ENCODE measurements at places on chromosomes 3 and 15.

DNA sequence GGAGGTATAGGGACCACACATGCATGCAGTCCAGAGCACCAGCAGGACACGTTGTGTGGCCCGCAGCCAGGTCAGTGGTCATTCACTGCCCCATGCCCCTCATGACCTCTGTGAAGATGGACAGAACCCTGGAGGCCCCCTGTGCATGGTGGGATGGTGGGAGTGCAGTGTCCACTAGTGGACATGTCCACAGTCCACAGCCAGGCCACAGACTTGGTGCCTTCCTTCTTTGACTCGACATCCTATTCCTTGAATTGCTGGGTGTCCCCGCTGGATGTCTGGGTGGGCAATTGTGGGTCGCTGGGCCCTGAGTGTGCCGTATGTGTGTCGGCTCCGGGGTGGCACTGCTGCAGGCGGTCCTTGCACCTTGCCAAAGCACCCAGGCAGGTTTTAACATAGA, 35.7 kb downstream of the KLF15 start:
- no peak for DNase-seq

- DNase-seq = no peak
These were observed 7.3 kb downstream of the CCDC14 start for GRCh38 chr3:123953735-123954134.

DNA sequence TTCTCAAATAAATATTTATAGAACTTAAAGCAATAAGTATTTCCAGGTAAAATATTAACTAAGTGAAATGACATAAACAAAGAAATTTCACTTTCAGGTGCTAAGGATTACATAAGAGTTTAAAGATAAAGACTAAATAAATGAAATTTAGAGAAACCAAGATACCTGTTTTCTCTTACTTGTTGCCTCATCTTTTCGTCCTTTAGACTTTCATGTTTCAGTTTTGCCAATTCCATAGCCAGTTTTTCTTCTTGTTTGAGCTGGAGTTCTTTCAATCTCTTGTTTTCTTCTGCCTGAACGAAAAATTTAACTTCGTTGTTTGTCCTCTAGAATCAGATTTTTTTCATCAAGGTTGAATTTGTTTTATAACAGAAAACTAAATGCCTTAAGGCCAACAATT, 8.7 kb downstream of the MNS1 start:
- DNase-seq = no peak

DNA sequence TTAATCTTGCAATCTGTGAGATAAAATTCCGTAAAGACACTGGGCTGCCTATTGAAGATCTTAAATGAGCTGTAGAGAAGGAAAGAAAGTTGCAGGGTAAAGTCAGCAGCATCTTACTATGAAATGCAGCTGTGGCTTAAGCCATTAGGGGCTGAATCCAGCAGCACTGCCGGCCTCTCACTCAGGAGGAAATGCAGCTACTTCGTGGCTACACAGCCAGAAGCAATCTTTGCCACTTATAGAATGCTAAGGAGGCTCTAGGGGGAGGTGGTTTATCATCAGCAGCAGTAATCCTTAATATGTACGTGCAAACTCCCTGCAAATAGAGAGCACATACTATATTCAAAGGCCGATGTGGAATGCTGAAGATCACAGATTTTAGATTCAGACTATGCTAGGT, 19.1 kb upstream of the MCTP2 start:
- DNase-seq = no peak

GRCh38 chr3:113153499-113154107, 57.8 kb upstream of the BOC start:
- peak; percentile 67 for DNase-seq

DNA sequence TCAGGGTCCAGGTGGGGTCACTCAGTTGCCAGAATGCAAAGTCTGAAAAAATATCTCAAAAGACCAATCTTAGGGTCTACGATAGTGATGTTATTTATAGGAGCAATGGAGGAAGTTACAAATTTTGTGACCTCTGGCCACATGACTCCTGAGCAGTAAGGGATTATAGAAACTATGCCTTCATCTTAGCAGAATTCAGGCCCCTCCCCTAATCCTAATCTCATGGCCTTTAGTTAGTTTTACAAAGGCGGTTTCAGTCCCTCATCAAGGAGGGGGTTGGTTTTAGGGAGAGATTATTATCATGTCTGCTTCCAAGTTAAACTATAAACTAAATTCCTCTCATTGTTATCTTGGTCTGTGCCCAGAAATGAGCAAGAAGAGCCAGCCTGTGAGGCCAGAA, 5.9 kb upstream of the DCP1A start:
- no peak for DNase-seq

DNA sequence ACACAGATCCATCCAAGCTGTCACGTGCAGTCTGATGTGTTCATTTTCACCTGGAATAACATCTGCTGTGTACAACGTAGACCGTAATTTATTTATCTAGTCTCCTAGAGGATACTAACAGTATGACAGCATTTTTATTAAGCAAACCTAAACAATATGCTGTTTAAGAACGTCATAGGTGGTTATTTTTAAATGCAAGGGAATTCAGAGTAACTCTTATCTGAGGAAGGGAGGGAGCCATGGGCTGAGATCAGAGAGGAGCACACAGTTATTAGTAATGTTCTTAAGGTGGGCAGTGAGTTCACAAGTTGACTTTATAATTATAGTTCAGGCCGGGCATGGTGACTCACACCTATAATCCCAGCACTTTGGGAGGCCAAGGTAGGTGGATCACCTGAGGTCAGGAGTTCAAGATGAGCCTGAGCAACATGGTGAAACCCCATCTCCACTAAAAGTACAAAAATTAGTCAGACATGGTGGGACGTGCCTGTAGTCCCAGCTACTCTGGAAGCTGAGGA, 193.6 kb downstream of the UACA start:
- DNase-seq = peak; percentile 47

- DNase-seq = no peak
These were observed 136.9 kb downstream of the HCN4 start for GRCh38 chr15:73231661-73232419.

DNA sequence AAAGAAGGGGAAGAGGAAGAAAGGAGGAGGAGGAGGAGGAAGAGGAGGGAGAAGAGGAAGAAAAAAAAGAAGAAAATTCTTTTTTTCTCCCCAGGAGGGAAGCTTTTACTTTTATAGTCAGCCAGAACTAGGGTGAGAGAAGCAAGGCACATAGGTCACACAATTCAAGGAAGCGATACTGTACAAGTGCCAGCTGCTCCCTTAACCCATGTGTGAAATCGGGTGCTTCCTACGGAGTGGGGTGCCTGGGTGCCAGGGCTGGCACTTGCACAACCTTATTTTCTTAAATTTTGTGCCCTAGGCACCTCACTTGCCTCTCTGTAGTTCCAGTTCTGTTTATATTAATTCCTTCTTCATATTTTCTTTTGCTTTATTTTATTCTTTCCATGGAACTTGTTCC, 150.4 kb downstream of the LIPC start:
- DNase-seq = no peak

- no peak for DNase-seq
These were observed 163.3 kb upstream of the THBS1 start for GRCh38 chr15:39417366-39418134.

- DNase-seq = peak; percentile 83
These were observed 3.9 kb upstream of the FSIP1 start for GRCh38 chr15:39786447-39787056.

DNA sequence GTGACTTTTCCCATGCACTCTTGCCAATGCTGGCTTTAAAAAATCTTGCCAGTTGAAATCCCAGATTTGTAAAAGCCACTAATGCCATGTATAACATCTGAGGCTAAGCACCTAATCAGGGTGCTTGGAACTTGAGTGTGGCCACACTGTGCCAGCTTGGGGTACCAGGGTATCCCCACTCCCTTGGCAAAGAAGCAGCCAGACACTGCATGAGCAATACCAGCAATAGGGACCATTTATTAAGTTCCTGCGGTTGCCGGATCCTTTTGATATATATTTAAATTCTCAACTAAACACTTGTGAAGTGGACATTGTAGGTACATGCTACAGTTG, 2.2 kb upstream of the RHCG start:
- no peak for DNase-seq

- DNase-seq = no peak
These were observed 18.1 kb downstream of the SNTN start for GRCh38 chr3:63670544-63670943.

DNA sequence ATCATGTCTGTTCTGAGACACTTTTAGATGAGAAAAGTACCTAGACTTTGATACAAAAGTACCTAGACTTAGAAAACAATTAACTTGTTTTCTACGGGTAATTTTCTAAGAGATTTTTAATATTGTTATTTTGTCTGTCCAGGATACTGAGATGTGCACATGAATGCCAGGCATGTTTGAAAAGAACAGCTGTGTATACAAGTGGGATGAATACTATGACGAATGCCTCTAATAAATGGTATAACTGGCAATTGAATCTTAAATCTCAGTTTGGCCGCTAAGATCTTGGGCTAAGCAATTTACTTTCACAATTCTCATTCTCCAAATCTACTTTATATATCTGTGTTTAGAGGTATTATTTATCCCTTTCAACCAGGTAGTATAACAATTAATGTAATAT, 207.4 kb downstream of the CBLB start:
- no peak for DNase-seq

- no peak for DNase-seq
These were observed 357.2 kb downstream of the PDCD6IP start for GRCh38 chr3:34155666-34156065.

- no peak for DNase-seq
These were observed 69.5 kb downstream of the LRRC49 start for GRCh38 chr15:70962084-70962483.

GRCh38 chr3:106403371-106404145, 534.7 kb upstream of the CBLB start:
- DNase-seq = no peak

DNA sequence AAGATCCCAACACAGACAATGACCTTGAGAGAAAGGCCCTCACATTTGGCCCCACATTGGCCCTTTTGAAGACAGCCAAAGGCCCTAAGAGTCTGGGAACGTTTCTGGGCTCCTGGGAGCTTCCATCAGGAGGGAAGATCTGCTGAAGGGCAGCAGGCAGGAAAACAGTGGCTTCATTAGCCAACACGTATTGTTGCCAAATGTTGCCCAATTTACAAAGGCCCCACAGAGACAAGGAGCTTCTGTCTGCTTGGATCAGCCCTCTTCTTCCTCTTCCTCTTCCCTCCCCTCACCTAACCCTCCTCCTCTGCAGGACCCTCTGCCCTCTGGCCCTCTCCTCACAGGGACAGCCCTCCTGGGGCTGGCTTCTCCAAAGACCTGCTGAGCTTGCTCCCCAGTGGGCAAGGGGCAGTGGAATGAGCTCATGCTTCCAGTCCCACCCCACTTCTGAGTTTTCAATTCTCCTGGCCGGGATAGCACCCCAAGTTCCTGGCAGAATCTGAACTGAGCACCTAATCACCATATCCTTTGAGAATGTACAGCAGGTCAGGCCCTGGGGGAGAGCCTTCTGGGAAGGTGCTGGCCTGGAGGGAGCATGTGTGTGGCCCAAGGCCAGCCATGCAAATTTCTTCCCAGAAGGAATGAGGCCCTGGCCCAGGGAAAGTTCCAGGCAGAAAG, 5.1 kb upstream of the LTF start:
- no peak for DNase-seq

DNA sequence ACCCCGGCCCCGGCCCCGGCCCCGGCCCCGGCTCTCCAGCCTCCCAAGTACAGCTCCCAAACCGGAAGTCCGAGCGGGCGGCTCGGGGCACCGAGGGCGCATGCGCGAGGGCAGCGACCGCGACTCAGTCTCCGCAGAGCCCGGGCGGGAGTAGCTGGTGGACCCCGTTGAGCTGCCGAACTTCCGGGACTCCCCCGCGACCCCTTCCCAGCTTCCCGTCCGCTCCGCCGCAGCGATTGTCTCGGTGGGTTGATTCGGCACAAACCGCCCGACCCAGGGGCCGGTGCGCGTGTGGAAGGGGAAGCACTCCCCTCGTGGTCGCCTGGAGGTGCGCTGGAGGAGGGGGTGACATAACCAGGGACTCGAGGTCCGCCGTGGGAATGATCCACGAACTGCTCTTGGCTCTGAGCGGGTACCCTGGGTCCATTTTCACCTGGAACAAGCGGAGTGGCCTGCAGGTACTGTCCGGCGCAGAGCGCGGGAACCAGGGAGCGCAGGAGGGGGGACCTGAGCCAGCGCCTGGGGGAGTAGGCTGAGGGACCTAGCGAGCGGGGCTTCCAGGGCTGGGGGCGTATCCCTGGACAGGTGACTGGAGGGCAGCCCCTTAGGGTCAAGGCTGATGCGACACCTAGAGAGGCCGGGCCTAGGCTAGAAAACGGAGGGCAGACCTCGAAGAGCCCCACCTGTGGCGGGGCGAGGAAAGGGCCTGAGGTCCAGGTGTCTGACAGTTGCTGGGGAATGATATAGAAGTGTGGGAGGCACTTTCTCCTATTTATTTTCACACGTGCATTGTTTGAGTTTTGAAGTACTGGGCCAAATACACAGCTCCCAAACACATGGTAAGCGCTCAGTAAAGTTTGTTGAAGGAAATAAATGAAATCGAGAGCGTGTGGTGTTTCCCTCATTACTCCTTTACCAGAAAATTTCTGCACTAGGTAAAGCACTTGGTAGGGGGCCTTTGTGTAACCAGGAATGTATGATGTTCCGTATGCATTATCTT, at the start of the genes TUBGCP4 and ZSCAN29:
Gene TUBGCP4 (plus strand): TSS at position 127 of the 1,000 bp plus-strand sequence. CDS start 254 bp downstream, at position 381.
Gene ZSCAN29 (minus strand): TSS at position 69 of the 1,000 bp plus-strand sequence. CDS start 1,130 bp downstream, outside the sequence.
- DNase-seq = peak; percentile 82

DNA sequence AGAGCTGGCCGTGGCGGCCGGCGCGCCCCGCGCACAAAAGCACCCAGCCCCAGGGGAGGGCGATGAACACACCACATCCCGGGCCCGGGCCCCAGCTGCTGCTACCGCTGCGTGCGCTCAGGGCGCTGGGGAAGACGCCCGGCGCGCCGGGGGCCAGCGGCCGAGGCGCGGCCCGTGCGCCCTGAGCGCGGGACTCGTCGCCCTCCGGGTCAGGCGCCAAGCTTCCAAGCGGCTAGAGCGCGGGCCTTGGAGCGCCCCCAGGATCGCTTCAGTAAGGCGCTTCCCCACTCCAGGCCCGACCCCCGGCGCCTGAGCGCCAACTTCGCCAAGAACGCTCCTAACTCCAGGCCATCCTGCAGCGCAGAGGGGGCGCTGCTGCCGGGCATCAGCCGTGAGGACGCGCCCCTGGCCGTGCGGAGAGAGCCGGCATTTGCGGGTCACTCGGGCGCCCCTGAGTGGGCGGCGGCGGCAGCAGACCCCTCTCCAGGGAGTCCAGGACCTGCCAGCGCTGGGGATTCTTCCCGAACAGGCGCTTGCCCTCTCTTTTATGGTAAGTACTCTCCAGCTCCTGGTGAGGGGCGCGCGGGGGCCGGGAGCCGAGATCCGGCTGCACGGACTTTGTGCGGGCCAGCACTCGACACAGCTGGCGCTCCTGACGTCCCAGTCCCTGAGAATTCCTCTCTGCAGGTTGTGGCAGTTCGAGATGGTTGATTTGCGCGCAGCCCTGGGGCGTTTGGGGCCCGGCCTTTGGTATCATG, 475 bp downstream of the SPSB4 start:
- DNase-seq = no peak

DNA sequence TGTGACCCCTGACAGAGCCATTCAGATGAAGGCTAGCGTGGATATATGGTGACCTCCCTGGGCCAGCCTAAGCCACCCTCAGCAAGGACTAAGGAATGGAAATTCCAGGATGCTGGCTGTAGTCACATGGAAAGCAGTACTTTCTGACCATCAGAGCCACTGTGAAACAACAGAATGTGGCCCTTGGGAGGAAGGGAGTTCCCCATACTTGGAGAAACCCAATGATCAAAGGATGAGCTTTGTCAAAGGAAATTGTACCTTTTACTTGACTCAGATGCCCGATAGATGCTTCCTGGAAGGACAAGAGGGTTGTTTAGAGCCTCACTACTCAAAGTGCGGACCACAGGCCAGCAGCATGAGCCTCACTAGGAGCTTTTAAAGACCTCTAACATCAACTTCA, 484.5 kb upstream of the PROK2 start:
- no peak for DNase-seq

- no peak for DNase-seq
These were observed 18.6 kb downstream of the PRKCD start for GRCh38 chr3:53179580-53179979.
